Activated naive CD8-positive, alpha-beta T cell treated with anti-CD3 and anti-CD28 coated beads for 36 hours (primary cell): ENCODE measurements at places on chromosomes 4 and X.

DNA sequence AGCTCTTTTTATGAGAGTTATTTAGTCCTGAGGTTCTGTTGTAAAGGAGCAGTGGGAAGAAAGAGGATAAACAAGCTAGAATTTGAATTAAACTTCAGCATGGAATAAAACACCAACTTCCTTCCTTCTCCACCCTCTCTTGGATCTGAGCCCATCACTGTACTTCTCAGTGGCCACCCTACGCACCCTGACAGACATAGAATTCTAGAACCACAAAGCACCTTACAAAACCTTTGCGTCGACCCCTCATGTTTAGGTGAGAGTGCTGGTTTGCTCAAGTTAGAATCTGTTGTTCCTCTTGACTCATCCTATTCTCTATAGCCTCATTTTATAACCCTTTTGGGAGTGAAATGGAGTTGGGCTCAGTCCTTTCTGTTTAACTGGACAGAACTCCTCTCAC, 84.6 kb upstream of the RPL34 start:
- no peak for DNase-seq

GRCh38 chr4:168119100-168119499, 26.8 kb downstream of the ANXA10 start:
- DNase-seq = no peak

DNA sequence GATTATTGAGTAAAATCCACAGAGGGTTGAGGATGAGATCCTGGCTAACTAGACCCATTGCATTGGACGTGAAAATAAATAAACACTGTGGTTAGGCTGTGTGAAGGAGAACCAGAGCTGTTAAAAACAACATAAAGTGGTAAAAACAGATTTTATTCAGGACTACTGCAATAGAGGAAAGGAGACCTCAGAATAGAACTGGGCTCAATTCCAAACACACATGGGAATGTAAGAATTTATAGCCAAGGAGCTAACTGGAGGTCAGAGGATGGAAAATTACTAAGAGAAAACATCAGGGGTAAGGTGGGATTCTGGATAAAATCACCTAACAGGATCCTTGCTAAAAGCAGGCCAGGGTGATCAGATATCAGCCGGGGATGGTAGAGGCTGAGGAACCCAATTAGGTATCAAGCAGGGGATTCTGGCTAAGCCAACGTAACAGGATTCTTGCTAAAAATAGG, 112.4 kb downstream of the RNF150 start:
- DNase-seq = no peak

DNA sequence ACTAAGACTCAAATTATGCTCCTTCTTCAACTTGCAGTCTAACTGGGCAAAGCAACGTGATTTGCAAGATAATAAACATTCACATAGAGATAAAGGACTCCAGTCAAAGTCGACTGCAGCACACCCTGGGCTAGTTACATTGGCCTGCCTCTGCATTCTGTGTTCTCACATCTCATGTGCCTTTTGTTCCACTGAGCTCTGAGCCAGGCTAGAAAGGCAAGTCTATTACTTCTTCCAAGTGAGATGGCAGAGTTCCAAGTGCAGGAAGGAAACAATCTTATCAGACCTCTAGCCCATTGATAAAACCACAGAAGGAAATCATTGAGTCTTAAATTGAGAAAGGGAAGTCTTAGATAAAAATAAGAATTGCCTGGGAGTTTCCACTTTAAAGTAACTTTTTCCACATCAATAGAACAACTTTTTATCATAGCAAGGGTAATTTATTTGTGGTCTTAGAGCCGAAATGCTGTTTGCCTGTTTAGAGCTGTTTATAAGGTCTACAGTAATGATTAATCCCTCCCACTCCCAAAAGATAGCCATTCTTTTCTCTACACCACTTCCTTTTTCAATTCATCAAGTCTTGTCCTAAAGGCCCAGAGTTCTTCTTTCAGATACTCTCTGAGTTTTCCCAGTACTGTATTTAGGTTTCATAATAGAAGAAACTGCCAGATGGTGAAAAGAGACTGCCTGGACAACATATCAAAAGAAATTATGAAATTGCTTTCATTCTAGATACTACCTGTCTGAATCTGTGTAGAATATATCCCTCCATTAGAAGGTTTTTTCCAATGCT, 200.2 kb downstream of the GUCY2F start:
- DNase-seq = no peak

GRCh38 chrX:32041181-32041580, 969.3 kb upstream of the FTHL17 start:
- DNase-seq = no peak

- no peak for DNase-seq
These were observed 49.0 kb downstream of the SMAD1 start for GRCh38 chr4:145530662-145531061.

DNA sequence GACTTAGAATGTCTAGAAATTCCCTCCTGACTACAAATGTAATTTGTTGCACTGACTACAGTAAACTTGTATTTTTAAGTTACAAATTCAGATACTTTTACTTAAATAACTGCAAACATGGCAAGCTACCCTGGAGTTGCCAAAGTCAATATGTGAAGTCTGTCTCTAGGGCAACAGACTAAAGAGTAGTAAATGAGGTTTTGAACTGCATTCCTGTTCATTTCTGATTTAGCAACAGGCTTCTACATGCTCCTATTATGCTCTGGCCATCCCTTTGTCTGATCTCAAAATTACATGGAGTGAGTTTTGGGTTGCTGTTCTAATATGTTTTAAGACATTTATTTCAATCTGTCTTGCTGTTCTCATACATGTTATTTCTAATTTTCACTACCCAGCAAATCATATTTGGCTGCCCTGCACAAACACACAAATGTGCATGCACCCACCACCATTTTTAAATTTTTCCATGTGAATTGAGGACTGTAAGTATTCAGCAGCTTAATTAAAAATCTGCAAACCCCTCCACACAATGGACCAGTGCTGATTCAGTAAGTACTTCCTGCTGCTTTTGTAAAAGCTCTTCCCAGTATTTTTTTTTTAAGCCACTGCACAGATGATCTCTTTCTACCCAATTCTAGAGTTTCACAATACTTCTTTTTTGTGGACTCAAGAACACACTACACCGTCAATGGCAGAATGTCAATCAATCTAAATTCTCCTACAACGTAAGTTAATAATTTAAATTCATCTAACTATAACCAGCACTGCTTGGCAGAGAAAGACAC, 26.7 kb downstream of the SH3RF1 start:
- DNase-seq = no peak

GRCh38 chrX:118345464-118346257, at the start of gene WDR44:
TSS of gene WDR44 (plus strand) at chrX:118346106. CDS start at chrX:118346504, 398 bp downstream.
- peak; percentile 89 for DNase-seq
